ENCODE measurements at places on chromosomes 6 and 20.

DNA sequence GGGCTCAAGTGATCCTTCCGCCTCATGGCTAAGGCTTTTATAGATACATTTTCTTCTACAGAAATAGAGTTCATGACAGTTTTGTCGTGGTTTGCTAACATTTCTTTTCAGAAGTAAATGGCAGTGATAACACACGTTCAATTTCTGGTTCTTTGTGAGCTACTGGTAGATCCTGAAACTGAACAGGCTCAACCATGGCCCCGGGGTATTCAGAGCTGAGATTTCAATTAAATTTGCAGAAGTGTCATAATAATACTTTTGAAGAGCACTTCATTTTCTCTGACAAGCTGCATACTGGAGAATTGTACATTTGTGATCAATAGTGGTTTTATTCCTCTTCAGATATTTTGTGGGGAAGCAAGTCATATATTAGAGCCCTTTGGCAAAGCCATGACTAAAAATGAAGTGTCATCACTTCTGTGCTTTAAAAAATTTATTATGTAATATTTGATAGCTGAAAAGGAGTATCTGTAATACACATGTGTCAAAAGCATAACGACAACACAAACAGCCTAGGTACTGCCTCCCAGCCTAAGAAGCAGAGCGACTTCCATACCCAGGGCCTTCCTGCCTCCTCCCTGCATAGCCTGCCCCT lies 84.3 kb upstream of the SCP2D1 start:
- DNase-seq, result peak; percentile 43

DNA sequence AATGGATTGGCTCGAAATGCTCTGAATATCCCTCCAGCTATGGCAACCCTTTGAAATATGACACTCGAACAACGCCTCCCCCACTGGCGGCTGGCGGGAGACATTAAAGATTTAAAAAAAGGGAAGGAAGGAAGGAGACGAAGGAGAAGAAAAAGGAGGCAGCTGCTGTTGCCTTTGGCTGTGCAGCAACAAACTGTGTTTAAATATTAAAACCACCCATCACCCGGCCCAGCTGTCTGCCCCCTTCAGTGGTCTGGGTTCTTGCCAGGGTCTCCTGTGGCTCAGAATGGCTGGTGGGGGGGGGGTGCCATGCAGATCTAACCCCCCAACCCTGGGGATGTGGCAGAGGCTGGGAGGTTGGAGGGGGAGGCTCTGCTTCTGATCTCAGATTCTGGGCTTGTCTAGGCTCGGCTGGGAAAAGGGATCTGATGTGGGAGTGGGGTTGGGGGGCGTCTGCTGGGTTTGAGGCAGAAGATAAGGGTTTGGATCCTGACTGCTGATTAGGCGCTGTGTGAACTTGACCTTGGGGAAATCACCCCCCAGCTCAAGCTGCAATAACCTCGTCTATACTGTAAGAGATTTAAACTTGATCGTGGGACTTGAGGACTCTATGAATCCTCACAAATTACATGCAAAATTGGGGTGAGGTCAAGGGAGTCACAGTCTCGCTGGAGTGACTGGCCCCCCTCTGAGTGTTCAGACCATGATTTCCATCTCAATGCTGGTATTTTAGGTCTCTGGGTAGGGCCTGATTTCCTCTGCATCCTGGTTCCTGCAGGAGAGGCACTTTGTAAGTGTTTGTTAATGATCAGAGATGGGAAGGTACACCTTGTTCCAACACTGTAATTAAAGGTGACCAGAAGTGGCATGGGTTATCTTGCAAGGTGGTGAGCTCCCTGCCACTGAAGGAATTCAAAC lies 40.3 kb upstream of the BLCAP start:
- no peak for DNase-seq

- no peak for DNase-seq
These were observed 1.1 kb downstream of the CD109 start for GRCh38 chr6:73696966-73697655.

DNA sequence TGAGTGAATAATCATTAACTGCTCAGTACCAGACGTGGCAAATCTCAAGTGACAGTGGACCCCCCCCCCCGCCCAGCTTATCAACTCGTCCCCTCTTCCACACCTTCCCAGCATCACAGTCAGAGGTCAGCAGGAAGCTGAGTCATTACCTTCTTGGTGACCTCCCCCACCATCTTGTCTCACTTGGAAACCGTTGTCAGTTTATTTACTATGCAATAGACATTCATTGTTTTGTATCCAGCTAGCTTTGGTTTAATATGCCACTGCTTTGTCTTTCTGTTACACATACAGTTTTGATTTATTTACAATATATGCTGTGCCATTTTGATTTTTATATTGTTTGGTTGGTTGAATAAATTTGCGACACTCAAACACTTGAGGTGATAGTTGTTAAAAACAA lies 158.1 kb downstream of the QKI start:
- no peak for DNase-seq

- DNase-seq, result no peak
These were observed 67.0 kb upstream of the FRMD1 start for GRCh38 chr6:168145747-168146596.

DNA sequence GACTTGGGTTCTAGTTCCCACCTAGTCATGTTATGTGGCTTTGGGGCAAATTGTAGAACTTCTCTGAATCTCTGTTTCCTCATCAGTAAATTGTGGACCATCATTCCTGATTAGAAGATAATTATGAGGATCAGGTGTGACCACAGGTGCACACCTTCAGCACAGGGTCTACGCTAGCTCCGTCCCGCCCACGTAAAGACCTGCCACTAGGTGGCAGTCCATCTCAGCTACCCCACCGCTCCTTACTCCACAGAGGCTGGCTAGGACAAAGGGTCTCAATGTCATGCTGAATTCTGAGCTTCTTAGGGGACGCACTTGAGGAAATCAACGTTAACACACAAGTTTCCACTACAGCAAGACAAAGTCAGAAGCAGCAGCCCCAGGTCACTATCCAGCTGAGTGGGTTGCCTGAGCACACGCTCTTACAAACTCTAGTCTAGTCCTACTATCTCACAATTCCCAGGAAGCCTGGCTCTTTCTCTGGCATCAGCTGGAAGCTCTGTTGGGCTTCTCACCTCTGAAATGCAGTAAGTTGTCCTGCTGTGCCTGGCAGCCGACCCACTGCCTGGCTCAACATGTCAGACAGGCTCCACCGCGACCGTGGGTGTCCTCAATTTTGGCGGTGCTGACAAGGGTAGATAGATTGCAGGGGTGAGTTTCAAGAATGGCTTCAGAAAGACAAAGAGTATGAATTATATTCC lies 2.0 kb upstream of the PLCG1 start:
- peak; percentile 16 for DNase-seq

- DNase-seq, result peak; percentile 77
These were observed 539 bp downstream of the TMEM200A start for GRCh38 chr6:130366107-130367005.

GRCh38 chr6:54267798-54268197 lies 40.4 kb upstream of the TINAG start:
- DNase-seq, result no peak

GRCh38 chr6:22821664-22822320 lies 252.4 kb downstream of the HDGFL1 start:
- DNase-seq, result no peak

- DNase-seq, result no peak
These were observed 113.4 kb upstream of the AKIRIN2 start for GRCh38 chr6:87815449-87815848.

DNA sequence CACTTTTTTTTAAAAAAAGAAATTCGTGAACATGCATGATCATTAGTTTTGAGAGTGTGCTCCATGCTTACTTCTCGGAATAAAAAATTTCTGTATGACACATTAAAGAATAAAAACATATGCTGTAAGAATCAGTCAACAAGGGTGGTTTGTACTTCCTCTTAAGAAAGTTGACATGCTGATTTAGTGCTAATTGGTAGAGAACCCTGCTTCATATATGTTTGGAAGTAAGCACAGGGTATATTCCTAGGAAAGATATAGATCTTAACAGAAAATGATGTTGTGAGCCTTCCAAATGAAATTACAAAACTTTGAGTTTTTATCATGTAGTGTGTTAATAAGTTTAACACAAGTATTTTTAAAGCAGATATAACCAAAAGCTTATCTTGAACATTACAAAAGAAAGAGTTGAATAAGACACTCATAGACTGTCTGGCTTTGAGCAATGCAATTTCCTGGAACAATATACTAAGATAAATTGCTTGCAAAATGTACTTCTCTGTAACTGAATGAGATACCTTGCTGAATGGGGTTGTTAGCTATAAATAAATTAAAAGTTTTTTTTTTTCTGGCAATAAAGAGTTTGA lies 13.8 kb upstream of the VIP start:
- DNase-seq, result no peak

GRCh38 chr20:61913423-61914225 lies 152.1 kb downstream of the TAF4 start:
- DNase-seq, result no peak
